HFFc6 (cell line): ENCODE measurements at places on chromosomes 5 and 9.
A peak's percentile ranks its signal among the peaks of the same experiment; 100 is the strongest.

GRCh38 chr9:123745451-123745850 lies 184.5 kb downstream of the DENND1A start:
- no peak for DNase-seq
- H3K27ac ChIP-seq: no peak overlapping the region
- H3K27me3 ChIP-seq: no peaks in the 10 kb centered on the region; the same call in 1 of the 2 replicates
- peaks cover 19% of the 10 kb centered on the region for H3K4me1 ChIP-seq
- H3K36me3 ChIP-seq: no peaks in the 10 kb centered on the region; the same call in 1 of the 2 replicates

GRCh38 chr5:117982691-117983090 lies 1005.7 kb downstream of the DTWD2 start:
- H3K27ac ChIP-seq: no peak overlapping the region
- peaks cover 18% of the 10 kb centered on the region for H3K4me1 ChIP-seq
- H3K36me3 ChIP-seq: no peaks in the 10 kb centered on the region

DNA sequence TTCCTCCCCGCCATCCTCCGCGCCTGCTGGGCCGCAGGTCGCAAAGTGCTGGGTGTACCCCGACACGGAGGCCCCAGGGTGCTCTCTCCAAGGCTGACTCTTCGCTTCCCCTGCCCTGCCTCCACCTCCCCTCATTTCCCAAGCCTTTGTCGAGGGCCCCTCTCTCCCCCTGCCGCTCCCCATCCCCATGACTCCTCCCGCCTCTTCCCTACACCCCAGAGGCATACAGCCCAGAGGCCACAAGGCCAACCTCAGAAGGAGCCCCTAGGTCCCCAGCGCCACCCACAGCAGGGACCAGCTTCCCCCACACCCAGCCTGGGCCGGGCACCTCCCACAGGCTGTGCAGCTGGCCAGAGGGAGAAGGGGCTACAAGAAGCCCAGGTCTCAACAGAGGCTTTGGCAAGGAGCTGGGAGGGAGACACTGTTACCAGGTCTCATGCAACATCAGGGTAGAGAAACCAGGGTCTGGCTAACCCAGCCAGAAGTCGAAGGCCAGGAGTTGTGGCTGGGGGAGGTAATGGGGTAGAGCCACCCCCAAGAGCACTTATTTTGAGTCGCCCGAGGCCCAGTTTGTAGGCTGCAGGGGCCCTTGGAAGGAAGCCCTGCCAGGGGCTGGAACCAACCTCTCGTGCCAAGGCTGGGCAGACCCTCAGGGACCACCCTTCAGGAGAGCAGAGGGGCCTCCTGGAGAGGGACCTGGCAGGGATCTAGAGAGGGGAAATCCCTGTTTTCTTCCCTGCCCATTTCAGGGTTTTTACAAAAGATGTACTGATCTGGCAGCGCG lies 24.5 kb upstream of the SARDH start:
- no peak overlapping the region for H3K4me3 ChIP-seq
- no peaks in the 10 kb centered on the region; the same call in 1 of the 2 replicates for H3K27me3 ChIP-seq
- H3K36me3 ChIP-seq: peaks cover 28% of the 10 kb centered on the region
- no peak overlapping the region for H3K27ac ChIP-seq

- no peak overlapping the region for H3K27ac ChIP-seq
- peak; percentile 59 for DNase-seq
- no peaks in the 10 kb centered on the region for H3K27me3 ChIP-seq
- no peak overlapping the region for H3K4me3 ChIP-seq
- no peaks in the 10 kb centered on the region for H3K36me3 ChIP-seq
Measured at GRCh38 chr9:14616188-14616982, 76.8 kb downstream of the ZDHHC21 start.

GRCh38 chr9:76322810-76323209 lies 71.4 kb downstream of the RFK start:
- H3K4me3 ChIP-seq: no peak overlapping the region
- no peaks in the 10 kb centered on the region for H3K36me3 ChIP-seq
- peaks cover 7% of the 10 kb centered on the region for H3K27me3 ChIP-seq
- H3K4me1 ChIP-seq: peaks cover 9% of the 10 kb centered on the region
- no peak overlapping the region for H3K27ac ChIP-seq

DNA sequence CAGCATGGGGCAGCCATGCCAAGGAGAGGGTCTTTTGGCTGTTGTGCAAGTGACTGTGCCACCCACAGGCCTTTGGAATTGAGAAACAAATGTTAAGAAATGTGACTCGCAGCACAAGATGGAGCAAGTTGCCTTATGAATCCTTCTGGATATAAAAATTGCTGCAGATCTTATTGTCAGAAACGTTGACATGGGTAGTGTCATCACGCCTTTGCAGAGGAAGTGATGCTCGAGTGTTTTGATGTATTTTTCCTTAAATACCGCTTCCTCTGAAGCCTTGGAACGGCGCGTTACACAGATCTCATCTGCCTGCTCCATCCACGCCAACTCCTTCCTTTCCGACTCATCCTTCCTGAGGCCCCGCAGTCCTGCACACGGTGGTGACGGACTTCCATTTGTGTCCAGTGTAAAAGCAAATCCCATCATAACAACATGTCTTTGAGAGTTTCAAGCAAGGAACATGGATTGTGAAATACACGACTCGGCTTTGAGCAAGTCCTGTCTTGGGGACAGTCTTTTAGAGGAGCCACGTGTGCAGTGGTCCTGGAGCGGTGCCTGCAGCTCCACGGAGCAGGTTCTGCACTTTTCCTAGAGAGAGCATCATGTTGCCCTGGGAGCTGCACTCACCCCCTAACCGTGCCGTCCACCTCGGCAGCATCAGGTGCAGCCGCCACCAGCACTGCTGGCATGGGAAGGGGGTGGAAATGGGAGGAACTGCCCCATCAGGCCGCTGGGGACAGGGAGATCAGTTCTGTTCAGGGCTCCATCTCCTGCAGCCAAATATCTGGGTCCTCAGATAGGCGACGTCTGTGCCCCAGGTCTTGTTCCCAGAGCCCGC lies 15.1 kb downstream of the ROPN1L start:
- peak overlapping the region; percentile 70 for H3K27ac ChIP-seq
- peak; percentile 18 for DNase-seq
- peak overlapping the region; percentile 27; the same call in 1 of the 2 replicates for H3K4me3 ChIP-seq
- H3K4me1 ChIP-seq: peaks cover 77% of the 10 kb centered on the region
- peaks cover 3% of the 10 kb centered on the region for H3K27me3 ChIP-seq

GRCh38 chr5:78618303-78618702 lies 30.3 kb downstream of the LHFPL2 start:
- DNase-seq: no peak
- no peak overlapping the region for H3K4me3 ChIP-seq
- H3K27me3 ChIP-seq: no peaks in the 10 kb centered on the region
- peaks cover 35% of the 10 kb centered on the region for H3K36me3 ChIP-seq
- peaks cover 37% of the 10 kb centered on the region for H3K4me1 ChIP-seq

GRCh38 chr5:10364186-10364689 lies 10.7 kb downstream of the MARCHF6 start:
- peaks cover 56% of the 10 kb centered on the region for H3K4me1 ChIP-seq
- H3K36me3 ChIP-seq: peaks cover 6% of the 10 kb centered on the region; the same call in 1 of the 2 replicates
- peak overlapping the region; percentile 53 for H3K27ac ChIP-seq
- no peaks in the 10 kb centered on the region for H3K27me3 ChIP-seq

DNA sequence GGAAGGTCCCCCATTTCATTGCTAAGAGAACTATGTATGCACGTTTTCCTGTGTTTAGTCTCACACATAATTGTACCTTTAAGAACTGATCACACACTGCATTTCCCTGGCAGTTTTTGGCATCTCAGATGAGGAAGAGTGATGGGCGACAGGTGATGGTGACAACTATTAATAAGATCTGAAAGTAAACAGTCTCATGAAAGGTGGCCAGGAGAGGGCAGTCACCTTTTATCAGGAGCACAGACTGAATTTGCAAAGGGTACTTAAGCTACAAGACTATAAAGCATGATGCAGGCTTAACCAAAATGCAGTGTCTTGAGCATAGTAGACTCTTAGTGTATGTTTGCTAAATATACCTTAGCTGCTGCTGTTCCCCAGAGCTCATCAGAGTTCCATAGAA lies 91.5 kb downstream of the GHR start:
- H3K4me1 ChIP-seq: no peaks in the 10 kb centered on the region
- no peaks in the 10 kb centered on the region for H3K27me3 ChIP-seq
- no peak for DNase-seq
- H3K36me3 ChIP-seq: no peaks in the 10 kb centered on the region

- peaks cover 79% of the 10 kb centered on the region for H3K4me1 ChIP-seq
- peak overlapping the region; percentile 31 for H3K4me3 ChIP-seq
- H3K27me3 ChIP-seq: peaks cover 4% of the 10 kb centered on the region
- DNase-seq: peak; percentile 95
- peak overlapping the region; percentile 88 for H3K27ac ChIP-seq
Measured at GRCh38 chr5:135246923-135247795, 151.9 kb downstream of the MACROH2A1 start.

DNA sequence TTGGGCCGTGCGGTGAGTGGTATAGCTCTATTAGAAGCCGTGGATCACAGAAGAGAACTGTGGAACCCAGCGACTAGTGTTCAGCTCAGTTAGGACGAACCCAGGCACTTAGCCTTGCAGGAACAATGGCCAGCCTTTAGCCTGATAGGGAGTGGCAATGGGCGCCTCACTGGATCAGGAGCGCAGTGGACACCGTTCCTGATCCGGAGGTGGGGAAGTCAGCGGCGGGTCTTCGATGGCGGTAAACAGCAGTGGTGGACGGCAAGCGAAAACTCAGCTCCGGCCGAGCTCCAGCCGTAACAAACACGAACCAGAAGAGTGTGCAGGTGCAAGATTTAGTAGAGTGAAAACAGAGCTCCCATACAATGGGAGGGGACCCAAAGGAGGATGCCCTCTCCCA lies 340.0 kb downstream of the TLE4 start:
- DNase-seq: no peak
- no peak overlapping the region for H3K27ac ChIP-seq
- peaks cover 14% of the 10 kb centered on the region for H3K27me3 ChIP-seq
- no peaks in the 10 kb centered on the region for H3K36me3 ChIP-seq
- no peaks in the 10 kb centered on the region for H3K4me1 ChIP-seq

DNA sequence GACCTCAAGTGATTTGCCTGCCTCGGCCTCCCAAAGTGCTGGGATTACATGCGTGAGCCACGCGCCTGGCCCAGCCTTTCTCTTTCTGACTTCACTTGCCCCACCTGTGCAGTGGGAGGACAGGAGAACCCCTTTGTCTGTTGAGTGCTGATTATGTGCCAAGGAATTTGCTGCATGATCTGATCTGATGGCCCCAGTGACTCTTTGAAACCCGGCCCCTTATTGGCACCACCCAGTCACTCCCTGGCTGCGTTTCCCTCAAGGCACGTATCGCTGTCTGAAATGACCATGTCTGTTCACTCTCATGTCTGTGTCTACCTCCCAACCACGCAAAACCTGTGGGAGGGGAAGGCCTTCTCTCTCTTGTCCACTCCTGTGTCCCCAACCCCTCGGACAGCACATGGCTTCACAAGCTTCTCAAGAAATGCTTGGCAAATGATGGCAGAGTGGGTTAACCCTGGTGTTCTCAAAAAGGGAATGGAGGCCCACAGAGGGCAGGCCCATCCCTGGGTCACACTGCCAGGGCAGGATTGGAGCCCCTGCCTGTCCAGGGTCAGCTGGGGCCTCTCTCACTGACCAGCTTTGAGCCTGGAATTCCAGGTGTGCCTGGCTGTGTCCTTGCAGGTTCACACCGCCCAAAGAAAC lies 21.9 kb downstream of the NEK6 start:
- peak overlapping the region; percentile 24; the same call in 1 of the 2 replicates for H3K4me3 ChIP-seq
- H3K27me3 ChIP-seq: peaks cover 8% of the 10 kb centered on the region
- H3K36me3 ChIP-seq: peaks cover 6% of the 10 kb centered on the region; the same call in 1 of the 2 replicates
- peaks cover 50% of the 10 kb centered on the region for H3K4me1 ChIP-seq
- H3K27ac ChIP-seq: peak overlapping the region; percentile 79
- DNase-seq: no peak

GRCh38 chr5:167530548-167530947 lies 760.9 kb upstream of the WWC1 start:
- H3K27me3 ChIP-seq: peaks cover 4% of the 10 kb centered on the region
- H3K36me3 ChIP-seq: no peaks in the 10 kb centered on the region
- no peak for DNase-seq
- H3K4me3 ChIP-seq: peak overlapping the region; percentile 42; the same call in 1 of the 2 replicates
- peaks cover 5% of the 10 kb centered on the region; the same call in 1 of the 2 replicates for H3K4me1 ChIP-seq

DNA sequence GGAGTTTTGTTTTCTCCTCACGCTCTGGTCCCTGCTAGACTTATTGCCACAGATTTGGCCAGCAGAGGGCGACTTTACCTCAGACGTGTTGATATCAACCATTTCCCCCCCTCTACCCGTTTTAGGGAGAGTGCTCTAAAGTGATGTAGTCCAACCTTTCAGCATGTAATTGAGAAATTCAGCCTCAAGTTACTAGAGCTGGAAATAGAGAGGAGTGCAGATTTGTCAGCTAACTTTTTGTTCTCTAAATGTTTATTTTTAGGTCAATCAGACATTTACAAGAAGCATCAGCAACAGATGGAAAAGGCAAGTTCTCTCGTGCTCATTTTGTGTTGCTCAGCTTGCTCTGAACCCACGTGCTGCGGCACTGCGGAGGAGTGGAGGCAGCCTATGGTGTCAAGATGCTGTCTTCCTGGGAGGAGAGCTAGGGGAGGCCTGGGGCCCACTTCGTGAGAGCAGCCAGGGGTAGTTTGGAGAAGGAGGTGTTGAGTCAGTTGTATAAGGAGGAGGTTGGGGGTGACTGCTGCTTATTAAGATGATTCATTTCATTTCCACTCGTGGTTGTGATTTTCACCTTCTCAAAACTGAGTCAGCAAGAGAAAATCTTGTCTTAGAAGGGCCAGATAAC lies 53.6 kb downstream of the GPR107 start:
- H3K36me3 ChIP-seq: peaks cover 6% of the 10 kb centered on the region
- peak; percentile 79 for DNase-seq
- H3K4me3 ChIP-seq: peak overlapping the region; percentile 22; the same call in 1 of the 2 replicates
- H3K27me3 ChIP-seq: no peaks in the 10 kb centered on the region

- H3K27me3 ChIP-seq: 0 out of 2 replicates have a peak, but pooled peaks cover 3% of the 10 kb centered on the region
- H3K4me1 ChIP-seq: no peaks in the 10 kb centered on the region
- H3K4me3 ChIP-seq: no peak overlapping the region
- no peak for DNase-seq
Measured at GRCh38 chr9:114016629-114017423, 61.3 kb downstream of the AMBP start.

DNA sequence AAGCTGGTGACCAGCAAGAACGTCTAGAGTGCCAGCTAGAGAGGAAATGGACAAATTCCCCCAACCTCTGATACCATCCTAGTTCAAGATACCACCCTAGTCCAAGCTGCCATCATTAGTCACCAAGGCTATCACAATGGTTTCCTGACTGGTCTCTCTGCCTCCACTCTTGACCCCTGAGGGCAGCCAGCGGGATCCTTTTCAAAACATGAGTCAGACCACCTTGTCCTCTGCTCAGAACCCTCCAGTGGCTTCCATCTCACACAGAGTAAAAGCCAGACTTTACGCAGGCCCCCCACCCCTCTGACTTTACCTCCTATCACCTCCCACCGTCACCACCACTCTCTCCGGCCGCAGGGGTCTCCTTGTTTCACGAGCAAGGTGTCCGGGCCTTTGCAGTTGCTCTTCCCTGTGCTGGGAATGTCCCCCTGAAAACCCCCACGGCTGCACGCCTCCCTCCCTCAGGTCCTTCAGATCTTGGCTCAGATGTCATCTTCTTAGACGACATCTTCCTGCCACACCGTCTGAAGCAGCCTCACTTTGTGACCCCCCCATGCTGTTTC lies 42.2 kb upstream of the FBXW11 start:
- H3K27me3 ChIP-seq: peaks cover 7% of the 10 kb centered on the region
- no peak overlapping the region; the same call in 1 of the 2 replicates for H3K4me3 ChIP-seq
- H3K36me3 ChIP-seq: peaks cover 19% of the 10 kb centered on the region
- H3K4me1 ChIP-seq: peaks cover 21% of the 10 kb centered on the region
- DNase-seq: no peak

- H3K36me3 ChIP-seq: no peaks in the 10 kb centered on the region
- no peaks in the 10 kb centered on the region for H3K4me1 ChIP-seq
- no peak overlapping the region for H3K4me3 ChIP-seq
- H3K27me3 ChIP-seq: no peaks in the 10 kb centered on the region; the same call in none of the 2 replicates
Measured at GRCh38 chr5:56746553-56747339, 68.6 kb upstream of the MAP3K1 start.

- no peak overlapping the region for H3K4me3 ChIP-seq
- no peak for DNase-seq
- no peak overlapping the region; the same call in 1 of the 2 replicates for H3K27ac ChIP-seq
- peaks cover 16% of the 10 kb centered on the region for H3K4me1 ChIP-seq
- H3K36me3 ChIP-seq: no peaks in the 10 kb centered on the region; the same call in 1 of the 2 replicates
- H3K27me3 ChIP-seq: no peaks in the 10 kb centered on the region; the same call in none of the 2 replicates
Measured at GRCh38 chr9:136331030-136331429, 3.7 kb downstream of the GPSM1 start.
